ENCODE measurements at places on chromosomes 12 and 14.

GRCh38 chr12:79455286-79455685, 235.5 kb downstream of the PAWR start:
- DNase-seq = no peak

DNA sequence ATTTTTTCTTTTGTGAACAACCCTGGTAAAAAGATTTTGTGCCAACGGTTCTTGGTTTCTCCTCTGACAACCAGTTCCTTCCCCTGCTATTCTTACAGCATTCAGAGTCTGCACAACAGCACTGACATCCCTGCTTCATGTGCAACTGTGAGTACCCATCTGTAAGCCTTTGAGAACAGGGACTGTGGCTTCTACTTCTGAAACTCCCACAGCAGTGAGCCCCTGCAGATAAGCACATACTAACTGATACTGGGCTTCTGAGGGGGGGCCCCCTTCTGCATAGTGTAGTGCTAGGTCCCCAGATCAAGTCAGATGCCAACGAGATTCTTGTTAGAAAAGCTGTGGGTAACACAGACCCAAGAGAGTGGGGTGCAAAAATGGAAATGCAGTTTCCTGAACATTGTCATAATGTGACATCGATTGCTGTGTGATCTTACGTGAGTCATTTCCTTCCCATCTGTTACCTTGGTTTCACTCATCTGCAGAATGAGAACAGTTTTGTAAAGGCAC, 11.1 kb upstream of the NINJ2 start:
- no peak for DNase-seq

- DNase-seq = no peak
Observed at GRCh38 chr12:78959556-78959955, 95.0 kb downstream of the SYT1 start.

- DNase-seq = no peak
Observed at GRCh38 chr14:77378701-77379100, 1.5 kb downstream of the SAMD15 start.

DNA sequence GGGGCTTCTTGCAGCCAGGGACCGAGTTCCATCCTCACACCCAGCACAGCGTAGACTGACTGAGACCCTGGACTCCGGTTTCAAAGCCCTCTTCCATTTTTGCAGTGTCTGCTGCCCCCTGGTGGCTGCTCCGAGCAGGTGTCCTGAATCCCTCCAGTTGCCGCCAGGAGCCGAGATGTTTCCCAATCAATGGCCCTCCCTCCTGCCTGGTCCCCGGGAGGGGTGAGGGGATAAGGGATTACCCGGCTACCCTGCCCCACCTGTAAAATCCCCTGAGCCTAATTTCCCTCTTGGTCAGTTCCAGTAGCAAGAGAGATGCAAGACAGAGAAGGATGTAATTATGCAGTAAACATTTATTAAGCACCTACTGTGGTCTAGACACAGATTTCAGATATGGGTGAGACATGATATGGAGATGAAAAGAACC, 55.0 kb downstream of the PHETA1 start:
- DNase-seq = no peak

GRCh38 chr14:52003324-52003723, 14.0 kb downstream of the RTRAF start:
- DNase-seq = no peak

DNA sequence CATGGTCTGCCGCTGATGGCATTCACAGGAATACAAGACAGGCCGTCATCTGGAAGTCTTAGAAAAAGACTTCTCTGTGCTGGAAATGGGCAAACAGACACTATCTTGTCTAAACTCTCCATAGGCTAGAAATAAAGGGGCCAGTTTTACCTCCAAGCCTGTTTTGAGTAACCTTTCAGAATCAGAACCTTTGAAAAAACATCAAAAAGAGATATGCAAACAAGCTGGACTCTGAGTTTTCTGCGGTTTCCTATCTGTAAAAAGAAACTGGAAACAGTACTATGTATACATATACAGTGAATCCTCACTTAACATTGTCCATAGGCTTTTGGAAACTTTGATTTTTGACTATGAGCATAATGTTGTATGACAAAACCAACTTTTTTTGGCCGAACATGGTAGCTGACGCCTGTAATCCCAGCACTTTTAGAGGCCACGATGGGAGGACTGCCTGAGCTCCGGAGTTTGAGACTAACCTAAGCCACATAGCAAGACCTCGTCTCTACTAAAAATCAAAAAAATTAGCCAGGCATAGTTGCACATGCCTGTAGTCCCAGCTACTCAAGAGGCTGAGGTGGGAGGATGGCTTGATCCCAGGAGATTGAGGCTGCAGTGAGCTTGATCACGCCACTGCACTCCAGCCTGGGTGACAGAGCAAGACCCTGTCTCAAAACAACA, 92.9 kb upstream of the MAX start:
- no peak for DNase-seq

- DNase-seq = no peak
Observed at GRCh38 chr12:132827763-132828703, 636 bp downstream of the GOLGA3 start.

DNA sequence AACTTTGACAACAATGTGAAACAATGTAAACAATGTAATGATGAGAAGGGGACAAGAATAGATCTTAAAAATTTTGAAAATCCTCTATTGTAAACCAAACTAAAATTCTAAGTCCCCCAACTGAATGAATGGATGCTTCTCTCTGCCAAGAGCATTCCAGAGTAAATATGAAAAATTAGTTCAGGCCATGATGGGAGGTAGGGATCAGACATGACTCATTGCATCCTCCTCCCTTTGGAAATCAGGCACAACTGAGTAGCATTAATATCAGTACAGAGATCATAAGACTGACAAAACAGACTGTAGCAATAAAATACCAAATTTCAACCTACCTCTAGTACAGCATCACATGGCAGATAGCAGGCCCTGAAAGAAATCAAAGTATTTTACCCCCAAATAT, 559.9 kb downstream of the C12orf50 start:
- no peak for DNase-seq

DNA sequence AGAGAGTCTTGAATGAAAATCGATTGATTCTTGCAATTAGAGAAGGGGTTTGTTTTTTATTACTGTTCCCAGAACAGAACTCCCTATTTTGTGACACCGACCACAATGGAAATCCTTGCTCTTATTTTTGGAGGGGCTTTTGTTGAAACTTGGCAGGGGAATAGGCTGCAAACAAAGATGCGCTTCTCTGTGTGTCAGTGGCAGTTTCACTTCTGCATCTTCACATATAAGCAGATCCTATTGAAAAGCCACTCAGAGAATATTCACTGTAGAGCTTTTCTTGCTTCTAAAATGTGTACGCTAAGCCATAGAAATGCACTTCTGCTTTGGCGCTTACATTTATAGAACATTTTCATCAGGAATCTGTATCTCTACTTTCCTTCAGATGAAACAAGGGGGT, 1822.4 kb upstream of the SEL1L start:
- no peak for DNase-seq

DNA sequence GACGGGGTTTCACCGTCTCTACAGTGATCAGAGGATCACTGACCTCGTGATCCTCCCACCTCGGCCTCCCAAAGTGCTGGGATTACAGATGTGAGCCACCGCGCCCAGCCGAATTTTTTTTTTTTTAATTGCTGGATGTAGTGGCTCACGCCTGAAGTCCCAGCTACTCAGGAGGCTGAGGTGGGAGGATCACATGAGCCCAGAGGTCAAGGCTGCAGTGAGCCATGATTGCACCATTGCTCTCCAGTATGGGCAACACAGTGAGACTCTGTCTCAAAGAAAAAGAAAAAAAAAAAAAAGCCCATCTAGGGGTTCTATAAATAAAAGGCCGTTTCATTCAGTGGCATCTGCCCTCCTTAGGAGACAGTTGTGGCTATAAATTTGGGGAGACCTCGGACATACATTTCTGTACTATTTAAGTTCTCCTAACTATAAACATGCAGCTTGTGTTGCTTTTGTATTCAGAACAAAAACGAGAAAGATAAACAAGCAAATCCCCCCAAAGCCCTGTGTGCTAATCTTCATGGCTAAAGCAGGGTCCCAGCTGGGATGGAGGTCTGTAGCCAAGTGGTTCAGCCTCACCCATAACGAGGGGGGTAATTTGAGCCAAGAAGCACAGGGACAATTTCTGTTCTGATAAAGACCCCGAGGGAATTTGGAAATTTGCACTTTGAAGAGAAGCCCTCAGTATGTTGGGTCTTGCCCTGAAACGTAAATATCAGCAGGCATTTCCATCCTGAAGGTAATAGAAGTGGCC, 35.0 kb upstream of the BCL7A start:
- DNase-seq = no peak

DNA sequence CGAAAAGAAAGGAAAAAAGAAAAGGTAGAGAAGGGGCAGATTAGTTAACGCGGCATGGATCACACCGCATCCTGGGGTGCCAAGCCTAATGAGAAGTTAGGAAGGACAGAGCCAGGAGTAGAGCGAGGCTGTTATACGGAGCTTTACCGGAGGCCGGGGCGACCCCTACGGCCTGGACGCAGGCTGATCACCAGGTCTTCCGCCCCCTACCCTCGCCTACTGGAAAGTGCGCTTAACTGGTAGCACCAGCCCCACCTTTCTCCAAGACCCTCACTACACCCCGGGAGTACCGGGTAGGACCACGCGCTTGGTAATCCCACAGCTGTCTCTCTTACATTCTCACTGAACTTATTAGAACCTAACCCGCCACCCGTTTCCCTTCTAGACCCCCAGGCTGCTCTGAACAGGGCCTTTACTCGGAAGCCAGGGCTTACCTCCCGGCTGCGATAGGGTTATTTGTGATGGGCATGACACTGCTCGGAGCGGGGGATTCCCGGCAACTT, 33.8 kb downstream of the WBP11 start:
- no peak for DNase-seq

DNA sequence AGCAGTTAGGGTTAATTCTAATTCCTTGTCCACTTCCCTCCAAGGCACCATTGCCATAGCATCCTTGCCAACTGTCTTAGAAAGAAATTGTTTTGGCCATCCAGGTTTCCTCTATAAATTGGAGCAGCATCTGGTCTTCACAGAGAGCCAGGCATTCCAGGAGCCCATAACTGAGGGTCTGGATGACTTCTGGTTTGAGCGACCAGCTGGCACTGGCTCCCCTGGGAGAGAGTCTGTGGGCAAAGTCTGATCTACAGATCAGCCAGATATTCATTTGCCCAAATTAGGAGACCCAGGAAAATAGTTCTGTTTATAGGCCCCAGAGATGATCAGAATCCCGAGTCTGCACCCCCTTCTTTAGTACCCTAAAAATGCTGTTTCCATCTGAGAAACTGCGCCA, 16.0 kb downstream of the VSX2 start:
- no peak for DNase-seq

GRCh38 chr14:64929014-64929359, 13.6 kb downstream of the GPX2 start:
- DNase-seq = no peak

- DNase-seq = no peak
Observed at GRCh38 chr14:50756300-50756699, 74.7 kb downstream of the NIN start.

DNA sequence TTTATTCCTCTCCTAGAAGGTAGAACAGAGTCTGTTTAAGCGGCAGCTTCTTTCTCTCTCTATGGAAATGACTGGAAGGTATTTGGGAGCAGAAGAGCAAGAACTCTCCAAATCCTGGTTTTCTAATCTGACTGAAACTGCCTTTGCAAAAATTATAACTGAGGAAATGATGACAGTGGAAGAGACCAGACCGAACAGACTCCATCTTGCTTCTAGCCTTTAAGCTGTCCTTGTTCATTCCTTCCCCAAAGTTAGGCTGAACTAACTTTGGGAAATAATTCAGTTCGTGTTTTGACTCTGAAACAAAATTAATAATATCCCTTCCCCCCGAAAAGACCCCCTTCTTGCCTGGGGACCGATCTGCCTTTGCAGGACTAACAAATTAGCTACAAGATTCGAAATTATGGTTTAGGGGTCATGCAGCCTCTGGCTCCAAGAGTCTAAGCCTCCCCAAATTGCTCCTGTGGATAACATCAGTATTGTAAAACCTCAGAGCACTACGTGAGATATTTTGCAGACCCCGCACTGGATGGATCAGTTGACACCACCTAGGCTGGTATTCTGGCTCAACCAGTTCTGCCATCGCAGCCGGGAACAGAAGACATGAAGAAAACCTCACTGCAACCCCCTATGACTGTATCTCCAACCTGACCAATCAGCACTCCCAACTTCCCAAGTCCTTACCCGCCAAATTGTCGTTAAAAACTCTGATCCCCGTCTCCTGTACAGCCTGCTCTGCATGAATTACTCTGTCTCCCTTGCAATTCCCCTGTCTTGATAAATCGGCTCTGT, 14.1 kb downstream of the SELPLG start:
- DNase-seq = no peak

DNA sequence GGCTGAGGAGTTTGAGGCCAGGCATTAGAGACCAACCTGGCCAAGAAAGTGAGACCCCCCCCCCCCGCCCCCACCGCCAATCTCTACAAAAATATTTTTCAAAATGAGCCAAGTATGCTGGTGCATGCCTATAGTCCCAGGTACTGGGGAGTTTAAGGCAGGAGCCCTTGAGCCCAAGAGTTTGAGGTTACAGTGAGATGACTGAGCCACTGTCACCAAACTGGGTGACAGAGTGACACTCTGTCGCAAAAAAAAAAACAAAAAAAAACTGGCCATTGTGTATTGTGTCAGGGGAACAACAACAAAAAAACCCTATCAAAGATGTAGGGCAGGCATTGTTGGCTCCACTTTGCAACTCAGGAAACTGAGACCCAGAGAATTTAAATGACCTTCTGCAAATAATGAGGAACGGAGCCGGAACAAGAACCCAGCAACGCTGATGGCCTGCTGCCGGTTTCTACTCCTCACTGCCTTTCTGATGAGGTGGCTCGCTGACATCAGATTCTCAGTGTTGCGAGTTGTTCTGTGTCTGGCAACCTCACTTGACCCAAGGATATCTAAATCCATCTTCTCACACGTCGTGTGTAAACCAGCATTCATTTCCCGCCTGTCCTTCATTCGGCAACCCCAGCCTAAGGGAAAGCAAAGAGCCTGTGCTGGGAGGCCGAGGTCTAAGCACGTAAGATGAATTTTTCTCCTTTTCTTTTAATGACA, 195.2 kb upstream of the CRY1 start:
- DNase-seq = no peak

GRCh38 chr14:77123381-77124325, 17.9 kb downstream of the ZDHHC22 start:
- peak; percentile 38 for DNase-seq

DNA sequence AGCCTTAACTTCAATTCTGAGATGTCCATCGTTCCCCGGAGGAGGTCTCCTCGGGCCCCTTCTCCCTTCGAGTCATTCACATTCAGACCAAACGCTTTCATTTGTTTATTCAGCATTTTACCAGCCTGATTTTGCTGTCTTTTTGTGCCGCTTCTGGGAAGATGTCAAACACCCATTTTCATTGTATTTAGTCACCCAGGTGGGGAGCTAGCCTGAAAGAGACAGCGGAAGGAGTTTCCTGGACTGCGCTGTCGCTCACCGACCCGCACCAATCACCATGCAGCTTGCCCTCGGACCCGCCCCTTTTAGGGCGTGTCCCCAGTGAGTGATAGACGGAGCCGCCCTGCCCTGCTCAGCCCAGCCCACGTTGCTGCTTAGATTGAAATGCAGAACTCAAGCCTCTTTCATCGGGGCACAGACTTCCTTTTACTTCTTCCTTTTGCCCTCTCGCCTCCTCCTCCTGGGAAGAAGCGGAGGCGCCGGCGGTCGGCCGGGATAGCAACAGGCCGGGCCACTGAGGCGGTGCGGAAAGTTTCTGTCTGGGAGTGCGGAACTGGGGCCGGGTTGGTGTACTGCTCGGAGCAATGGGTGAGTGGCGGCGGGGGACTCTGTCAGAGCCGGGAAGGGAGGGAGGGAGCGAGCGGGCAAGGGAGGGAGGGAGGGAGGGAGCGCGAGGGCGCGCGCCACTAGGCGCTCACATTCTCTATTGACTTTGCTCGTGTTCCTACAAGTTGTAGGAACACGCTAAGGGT, at the start of gene PAX9:
Gene PAX9, plus strand, starts transcription at position 355 of the 752 bp plus-strand sequence. Its CDS starts 230 bp downstream, at position 585.
- DNase-seq = no peak
